Right lobe of liver (tissue), 6 donors: ENCODE measurements at places on chromosomes 4 and X.
A peak's percentile ranks its signal among the peaks of the same experiment; 100 is the strongest.

GRCh38 chr4:40546506-40546905, 83.2 kb downstream of the RBM47 start:
- DNase-seq = peak; percentile 47

GRCh38 chrX:69178592-69178991, 13.3 kb upstream of the PJA1 start:
- no peak for DNase-seq

GRCh38 chr4:54818481-54818880, 160.7 kb downstream of the KIT start:
- DNase-seq = no peak

- DNase-seq = no peak
Measured at GRCh38 chr4:152967907-152968306, 31.8 kb downstream of the FHDC1 start.

DNA sequence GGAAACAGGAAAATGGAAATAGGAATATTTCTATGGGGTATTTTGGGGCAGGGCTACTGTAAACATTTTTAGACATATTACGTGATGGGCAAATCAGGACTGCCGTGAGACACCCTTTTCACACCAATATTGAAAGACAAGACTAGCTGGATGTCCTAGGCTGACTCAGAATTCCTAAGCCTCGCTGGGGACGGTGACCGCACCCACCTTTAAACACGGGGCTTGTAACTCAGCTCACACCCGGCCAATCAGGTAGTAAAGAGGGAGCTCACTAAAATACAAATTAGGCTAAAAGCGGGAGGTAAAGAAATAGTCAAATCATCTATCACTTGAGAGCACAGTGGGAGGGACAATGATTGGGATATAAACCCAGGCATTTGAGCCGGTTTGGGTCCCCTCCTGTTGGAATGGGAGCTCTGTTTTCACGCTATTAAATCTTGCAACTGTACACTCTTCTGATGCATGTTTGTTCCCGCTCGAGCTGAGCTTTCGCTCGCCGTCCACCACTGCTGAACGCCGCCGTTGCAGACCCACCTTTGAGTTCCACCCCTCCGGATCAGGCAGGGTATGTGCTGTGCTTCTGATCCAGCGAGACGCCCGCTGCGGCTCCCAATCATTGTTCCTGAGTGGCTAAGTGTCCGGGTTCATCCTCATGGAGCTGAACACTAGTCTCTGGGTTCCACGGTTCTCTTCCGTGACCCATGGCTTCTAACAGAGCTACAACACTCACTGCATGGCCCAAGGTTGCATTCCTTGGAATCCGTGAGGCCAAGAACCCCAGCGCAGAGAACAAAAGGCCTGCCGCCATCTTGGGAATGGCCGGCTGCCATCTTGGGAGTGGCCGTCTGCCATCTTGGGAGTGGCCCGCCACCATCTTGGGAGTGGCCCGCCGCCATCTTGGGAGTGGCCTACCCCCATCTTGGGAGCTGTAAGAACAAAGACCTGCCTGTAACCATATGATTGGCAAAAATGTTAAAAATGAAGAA, 152.6 kb downstream of the CRLF2 start:
- DNase-seq = no peak

DNA sequence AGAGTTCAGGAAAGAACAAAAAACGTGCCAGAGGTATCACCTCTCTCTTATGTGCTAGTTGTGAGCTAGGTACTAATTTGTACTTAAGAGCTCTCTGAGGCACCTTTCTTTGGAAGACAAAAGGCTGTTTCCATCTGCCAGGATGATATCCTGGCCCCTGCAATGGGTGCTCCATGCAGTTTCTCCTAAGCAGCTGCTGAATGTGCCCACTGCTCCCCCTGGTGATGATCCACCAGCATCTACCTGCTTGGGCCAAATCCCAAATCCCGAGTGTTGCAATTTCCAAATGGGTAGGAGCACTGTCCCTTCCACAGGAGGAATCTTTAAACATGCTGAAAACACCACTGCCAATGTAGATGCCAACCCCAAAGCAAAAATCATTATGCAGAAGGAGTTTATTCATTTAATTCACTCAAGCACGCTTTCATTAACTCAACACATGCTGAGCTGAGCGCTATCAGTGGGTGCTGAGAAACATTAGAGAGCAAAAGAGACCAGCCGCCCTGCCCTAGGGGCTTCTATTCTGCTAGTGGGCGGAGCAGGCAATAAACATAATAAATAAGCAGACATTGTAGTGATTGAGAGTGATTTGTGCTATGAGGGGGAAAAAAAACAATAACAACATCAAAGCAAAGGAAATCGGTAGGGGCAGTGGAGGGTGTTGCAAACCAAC, 69.6 kb upstream of the C4orf50 start:
- DNase-seq = peak; percentile 78

- DNase-seq = no peak
Measured at GRCh38 chr4:80069837-80070731, 2.9 kb downstream of the ANTXR2 start.

DNA sequence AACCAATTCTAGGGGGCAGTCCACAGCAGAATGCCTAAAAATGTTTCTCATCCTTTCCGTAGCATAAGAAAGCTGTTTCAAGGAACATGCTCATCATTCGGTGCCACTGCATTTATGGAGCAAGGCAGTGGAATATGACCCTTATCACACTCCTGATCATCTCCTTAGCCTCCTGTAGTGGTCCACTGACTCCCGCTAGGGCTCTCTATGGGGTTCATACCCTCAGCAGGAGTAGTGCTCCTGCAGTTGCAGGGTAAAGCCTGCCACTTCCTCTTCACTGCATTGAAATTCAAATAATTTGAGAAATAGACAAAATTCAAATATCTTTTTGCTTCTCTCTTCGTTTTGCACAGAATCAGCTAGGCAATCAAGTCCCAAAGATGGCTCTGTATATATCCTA, 107.0 kb downstream of the NDST3 start:
- DNase-seq = no peak

- DNase-seq = no peak
Measured at GRCh38 chr4:86630629-86631028, 36.5 kb downstream of the PTPN13 start.
